ENCODE measurements at places on chromosomes 7 and 10.

- DNase-seq = no peak
Measured at GRCh38 chr7:112511451-112512202, 30.8 kb downstream of the LSMEM1 start.

GRCh38 chr10:53315709-53316108 lies 543.1 kb upstream of the MBL2 start:
- no peak for DNase-seq

DNA sequence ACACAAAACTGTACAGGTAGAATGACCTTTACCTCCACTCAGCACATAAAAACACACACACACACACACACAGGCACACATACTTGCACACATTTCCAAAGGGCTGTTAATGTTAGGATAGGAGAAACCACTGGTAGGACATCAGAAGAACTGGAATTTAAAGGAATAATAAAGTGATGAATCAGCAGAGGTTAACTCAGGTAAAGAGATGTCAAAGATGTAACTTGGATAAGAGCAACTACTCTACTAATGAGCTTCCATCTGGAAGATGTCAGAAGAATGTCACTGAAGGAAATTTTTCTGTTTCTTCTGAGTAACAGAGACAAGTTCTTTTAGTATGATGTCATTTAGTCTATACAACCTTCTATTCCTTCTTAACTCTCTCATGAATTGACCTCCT lies 26.4 kb upstream of the GPR37 start:
- no peak for DNase-seq

DNA sequence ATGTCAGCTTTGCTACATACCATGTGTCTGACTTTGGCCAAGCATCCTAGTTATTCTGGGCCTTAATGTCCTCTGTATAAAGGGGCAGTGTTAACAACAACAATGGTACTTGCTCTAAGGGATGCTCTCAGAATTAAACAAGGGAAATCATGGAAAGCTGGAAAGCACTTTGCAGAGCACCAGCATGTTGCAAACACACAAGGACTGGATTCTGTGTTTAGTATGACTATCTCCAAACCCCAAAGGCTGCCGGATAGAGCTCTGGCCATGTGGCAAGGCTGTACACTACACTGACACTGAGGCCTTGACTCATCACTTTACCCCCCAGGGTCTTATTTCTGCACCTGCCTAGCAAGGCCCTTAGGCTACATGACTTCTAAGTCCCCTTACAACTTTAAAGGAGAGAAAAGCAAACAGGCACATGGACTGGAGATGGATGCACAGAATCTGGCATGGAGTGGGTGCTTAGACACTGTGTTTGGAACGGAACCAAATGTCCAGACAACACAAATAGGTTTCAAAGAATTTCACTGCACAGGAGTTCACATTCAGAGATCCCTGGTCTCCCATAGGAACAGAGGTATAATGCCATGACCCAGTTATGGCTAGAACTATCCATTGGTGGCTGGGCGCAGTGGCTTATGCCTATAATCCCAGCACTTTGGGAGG lies 74.6 kb downstream of the FAM13C start:
- DNase-seq = no peak

- DNase-seq = no peak
Measured at GRCh38 chr10:104117839-104118323, 4.1 kb upstream of the SFR1 start.

- DNase-seq = peak; percentile 81
Measured at GRCh38 chr7:45920502-45921380, at the start of gene IGFBP3. Gene IGFBP3 (minus strand): TSS chr7:45921272. CDS start chr7:45921140, 132 bp downstream.

DNA sequence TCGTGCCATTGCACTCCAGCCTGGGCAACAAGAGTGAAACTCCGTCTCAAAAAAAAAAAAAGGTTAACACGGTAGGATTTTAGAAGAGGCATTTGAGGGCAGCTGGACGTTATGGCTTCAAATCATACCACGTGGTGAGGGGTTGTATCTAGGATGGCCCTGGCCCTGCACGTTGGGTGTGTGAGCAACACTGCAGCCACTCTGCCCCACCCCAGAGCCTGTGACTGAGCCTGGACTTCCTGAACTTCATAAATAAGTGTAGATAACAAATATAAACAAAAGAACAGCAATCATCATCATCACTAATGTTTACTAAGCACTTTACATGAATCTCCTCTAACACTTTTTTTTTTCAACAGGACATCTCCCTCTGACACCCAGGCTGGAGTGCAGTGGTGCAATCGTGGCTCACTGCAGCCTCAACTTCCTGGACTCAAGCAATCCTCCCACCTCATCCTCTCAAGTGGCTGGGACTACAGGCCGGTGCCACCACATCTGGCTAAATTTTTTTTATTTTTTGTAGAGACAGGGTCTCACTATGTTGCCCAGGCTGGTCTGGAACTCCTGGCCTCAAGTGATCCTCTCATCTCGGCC lies 169.5 kb upstream of the FRMD4A start:
- DNase-seq = no peak

- no peak for DNase-seq
Measured at GRCh38 chr7:15128716-15129115, 226.2 kb upstream of the DGKB start.

GRCh38 chr10:94315975-94316464 lies 46.7 kb downstream of the NOC3L start:
- DNase-seq = peak; percentile 93

DNA sequence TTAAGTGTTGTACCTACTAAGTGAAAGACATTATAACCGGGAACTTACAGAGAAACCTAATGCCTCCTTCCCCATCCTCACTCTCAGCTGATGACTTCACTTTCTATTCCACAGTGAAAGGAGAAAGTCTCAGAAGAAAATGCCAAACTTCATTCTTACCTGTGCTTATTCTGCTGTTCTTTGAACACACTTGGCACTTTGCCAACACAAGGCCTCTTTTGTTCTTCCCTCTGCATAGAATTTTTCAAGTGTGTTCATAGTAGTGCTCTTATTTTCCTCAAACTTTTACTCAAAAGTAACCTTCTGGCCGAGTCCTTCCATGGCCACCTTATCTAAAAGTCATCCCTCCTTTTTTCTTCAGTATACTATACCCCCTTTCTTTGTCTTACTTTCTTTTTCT lies 59.4 kb upstream of the ETV1 start:
- no peak for DNase-seq

DNA sequence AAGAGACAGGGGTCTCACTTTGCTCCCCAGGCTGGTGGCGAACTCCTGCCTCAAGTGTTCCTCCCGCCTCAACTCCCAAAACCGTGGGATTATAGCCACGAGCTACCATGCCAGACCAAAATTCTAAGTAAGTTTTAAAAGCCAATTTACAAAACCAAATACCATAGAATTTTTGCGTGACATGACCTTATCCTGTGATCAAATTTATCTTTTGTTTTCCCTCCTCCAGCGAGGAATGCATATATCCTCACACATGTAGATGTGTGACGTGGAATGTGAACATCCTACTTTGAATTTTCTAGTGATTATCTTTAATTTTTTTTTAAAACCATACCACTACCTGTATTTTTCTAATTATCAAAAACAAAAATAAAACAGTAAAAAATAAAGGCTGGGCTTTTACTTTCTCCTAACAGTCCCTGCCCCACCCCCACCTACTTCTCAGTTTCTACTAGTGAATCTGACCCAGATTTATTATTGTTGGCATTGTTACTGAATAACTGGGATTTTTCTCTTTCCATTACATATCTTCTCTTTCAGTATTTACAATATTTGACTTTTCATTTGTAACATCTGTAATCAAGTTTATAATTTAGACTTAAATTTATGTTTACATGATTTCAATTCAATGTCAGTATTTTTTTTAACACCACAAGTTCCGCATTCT lies 26.0 kb downstream of the CYTH3 start:
- DNase-seq = peak; percentile 48

- DNase-seq = no peak
Measured at GRCh38 chr10:22133749-22134624, 83.8 kb downstream of the EBLN1 start.

- no peak for DNase-seq
Measured at GRCh38 chr7:28738412-28738811, 219.7 kb downstream of the TRIL start.

GRCh38 chr10:67629461-67629971 lies 66.5 kb downstream of the CTNNA3 start:
- no peak for DNase-seq

GRCh38 chr10:129411393-129411705 lies 55.7 kb upstream of the MGMT start:
- DNase-seq = no peak

GRCh38 chr10:126352453-126352852 lies 35.8 kb downstream of the ADAM12 start:
- no peak for DNase-seq

DNA sequence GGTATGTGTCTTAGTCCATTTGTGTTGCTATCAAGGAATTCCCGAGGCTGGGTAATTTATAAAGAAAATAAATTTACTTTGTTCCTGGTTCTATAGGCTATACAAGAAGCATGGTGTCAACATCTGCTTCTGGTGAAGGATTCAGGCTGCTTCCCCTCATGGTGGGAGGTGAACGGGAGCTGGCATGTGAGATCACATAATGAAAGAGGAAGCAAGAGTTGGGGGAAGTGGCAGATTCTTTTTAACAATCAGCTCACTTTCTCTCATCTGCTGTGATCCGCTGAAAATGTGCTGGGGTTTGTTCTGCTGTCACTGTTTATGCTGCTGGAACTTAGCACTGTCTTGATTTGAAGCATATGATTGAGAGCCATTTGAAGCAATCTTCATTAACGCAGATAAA lies 730.0 kb upstream of the SORCS1 start:
- no peak for DNase-seq

DNA sequence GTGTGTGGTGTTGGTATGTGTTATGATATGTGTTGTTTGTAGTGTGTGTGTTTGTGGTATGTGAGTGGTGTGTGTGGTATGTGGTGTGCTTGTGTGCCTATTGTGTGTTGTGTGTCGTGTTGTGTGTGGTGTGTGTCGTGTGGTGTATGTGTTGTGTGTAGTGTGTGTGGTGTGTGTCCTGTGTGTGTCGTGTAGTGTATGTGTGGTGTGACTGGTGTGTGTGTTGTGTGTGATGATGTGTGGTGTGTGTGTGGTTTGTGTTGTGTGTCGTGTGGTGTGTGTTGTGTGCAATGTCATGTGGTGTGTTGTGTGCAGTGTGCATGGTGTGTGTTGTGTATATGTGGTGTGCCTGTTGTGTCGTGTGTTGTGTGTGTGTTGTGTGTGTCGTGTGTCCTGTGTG lies 144.6 kb downstream of the DNAJB6 start:
- no peak for DNase-seq

DNA sequence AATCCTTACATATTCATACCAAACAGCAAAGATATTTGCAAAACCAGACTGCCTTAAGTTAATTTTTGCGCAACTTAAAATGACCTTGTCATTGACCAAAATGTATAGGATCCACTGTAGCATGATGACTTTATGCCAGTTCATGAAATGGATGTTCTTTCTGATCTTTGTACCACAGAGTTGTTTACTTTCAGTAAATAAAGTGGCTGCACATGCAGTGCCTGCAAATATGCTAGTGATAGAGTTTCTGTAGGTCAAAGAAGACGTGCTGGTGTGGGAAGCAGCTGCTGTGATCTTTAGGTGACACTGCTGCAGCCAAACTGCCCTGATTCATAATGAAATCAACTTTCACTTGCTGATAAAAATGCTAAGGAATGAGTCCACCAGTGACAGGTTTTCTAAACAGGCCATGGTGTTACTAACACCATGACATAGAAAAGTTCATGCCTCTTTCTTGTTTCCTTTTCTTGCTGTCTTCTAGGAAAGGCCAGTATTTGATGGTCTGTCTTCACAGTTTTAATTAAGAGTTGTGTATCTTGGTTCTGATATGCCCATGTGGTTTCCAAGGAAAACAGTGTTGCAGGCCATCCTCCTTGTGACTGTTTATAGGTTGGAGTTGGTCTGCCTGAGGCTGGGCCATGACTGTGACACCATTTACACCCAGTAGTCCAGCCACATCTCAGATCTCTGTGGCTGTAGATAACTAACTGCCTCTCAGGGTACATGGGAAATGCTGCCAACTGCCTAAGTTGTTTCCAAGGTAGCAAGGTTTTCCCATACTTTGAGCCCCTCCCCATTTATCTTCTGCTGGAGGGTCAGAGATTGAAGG lies 62.5 kb downstream of the INSYN2A start:
- no peak for DNase-seq

- no peak for DNase-seq
Measured at GRCh38 chr10:68125772-68126171, 16.5 kb downstream of the MYPN start.

DNA sequence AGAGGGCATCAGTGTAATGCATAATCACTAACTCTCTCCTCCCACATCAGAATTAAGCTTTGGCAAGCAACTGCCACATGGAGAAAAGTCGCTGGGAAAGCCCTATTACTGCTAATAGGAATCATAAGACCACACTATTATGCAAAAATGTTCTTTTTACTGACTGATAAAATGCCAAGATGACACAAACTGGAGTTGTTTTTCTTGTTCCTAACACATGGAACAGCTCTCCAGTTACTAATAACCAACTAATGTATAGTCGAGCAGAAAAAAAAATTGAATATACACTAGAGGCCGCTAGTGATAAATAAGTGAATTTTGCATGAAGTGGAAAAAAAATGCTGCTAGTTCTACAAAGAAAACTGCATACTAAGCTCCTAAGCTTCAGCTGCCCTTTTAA lies 165.6 kb downstream of the TPK1 start:
- no peak for DNase-seq

DNA sequence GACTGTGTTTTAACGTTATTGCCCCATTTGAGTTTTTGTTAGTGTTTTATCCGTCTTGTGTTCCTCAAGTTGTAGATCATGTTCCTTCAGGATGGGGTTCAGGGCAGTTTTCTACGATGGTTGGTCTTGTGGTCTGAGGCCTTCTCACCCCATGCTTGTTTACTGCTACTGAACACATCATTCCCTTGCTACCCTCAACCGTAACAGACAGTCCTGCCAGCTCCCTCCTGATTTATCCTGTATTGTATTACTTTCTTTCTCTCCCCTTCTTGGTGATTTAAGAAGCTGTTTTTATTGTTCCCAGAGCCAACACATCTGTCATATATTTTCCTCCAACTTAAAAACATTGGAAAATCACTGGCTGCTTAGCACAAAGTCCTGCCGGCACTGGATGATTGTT lies 719.8 kb downstream of the INHBA start:
- no peak for DNase-seq

- peak; percentile 30 for DNase-seq
Measured at GRCh38 chr10:116098411-116099022, 174.5 kb downstream of the GFRA1 start.

GRCh38 chr7:137953665-137954470 lies 48.0 kb downstream of the CREB3L2 start:
- peak; percentile 80 for DNase-seq

DNA sequence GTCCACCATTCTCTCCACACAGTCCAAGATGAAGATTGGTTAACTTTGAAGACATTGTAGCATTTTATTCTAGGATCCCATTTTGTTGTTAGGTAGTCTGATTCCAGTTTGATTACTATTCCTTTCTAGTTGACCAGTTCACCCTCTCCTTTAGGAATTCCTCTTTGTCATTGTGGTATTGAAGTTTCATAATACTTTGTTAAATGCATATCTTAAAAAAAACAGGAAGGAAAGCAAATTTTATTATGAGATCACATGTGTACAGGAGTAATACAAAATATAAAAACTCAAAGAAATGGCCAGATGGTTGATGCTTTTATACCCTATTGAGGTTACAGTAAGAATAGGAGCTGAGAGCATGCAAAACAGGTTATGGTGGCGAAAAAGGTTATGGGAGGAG lies 15.5 kb upstream of the SEMA3C start:
- DNase-seq = peak; percentile 62

- DNase-seq = no peak
Measured at GRCh38 chr7:35463176-35463700, 209.3 kb upstream of the TBX20 start.

GRCh38 chr7:35386816-35387706 lies 133.2 kb upstream of the TBX20 start:
- no peak for DNase-seq
